ENCODE measurements at places on chromosomes 7 and 10. TPM values are rescaled to one million over a fixed set of nuclear protein-coding genes. Genes with fewer than 3 reads are reported as not detected.

Gene TRIM50
- not detected for total RNA-seq

Gene CNPY1
- not detected for total RNA-seq

Gene TRIM74
- not detected for total RNA-seq

Gene HOXA11
- 0.16 TPM for total RNA-seq

Gene AGR2
- not detected for total RNA-seq

Gene ARPC1A
- total RNA-seq, result 265 TPM

Gene LGI1
- total RNA-seq, result not detected

Gene JCAD
- 4.3 TPM for total RNA-seq

Gene DNAH11
- under 0.01 TPM for total RNA-seq

Gene EBF3
- 9.0 TPM for total RNA-seq

Gene PRKG1
- 39.7 TPM for total RNA-seq

Gene PIP
- not detected for total RNA-seq

Gene KIAA1549
- total RNA-seq, result 0.63 TPM

Gene ADCYAP1R1
- not detected for total RNA-seq

Gene CYP26C1
- total RNA-seq, result under 0.01 TPM

Gene SLIT1
- under 0.01 TPM for total RNA-seq

Gene HHEX
- total RNA-seq, result 2.8 TPM

Gene JAZF1
- total RNA-seq, result 5.9 TPM

Gene CPA2
- not detected for total RNA-seq

Gene TYSND1
- 9.8 TPM for total RNA-seq

Gene SEMA3D
- 4.0 TPM for total RNA-seq

Gene SEC61A2
- 5.7 TPM for total RNA-seq

Gene NUDT1
- 25.4 TPM for total RNA-seq

Gene TMEM236
- not detected for total RNA-seq

Gene ZCCHC24
- total RNA-seq, result 35.1 TPM

Gene CBX3
- 102 TPM for total RNA-seq

Gene CACNB2
- 1.2 TPM for total RNA-seq

Gene GATA3
- not detected for total RNA-seq

Gene HOXA10
- total RNA-seq, result not detected

Gene WEE2
- not detected for total RNA-seq

Gene EN2
- not detected for total RNA-seq

Gene SSBP1
- total RNA-seq, result 158 TPM

Gene FAM237B
- not detected for total RNA-seq

Gene DEPP1
- total RNA-seq, result 100 TPM

Data from bronchial smooth muscle cell (primary cell).